ENCODE measurements at places on chromosomes 2 and 18.

DNA sequence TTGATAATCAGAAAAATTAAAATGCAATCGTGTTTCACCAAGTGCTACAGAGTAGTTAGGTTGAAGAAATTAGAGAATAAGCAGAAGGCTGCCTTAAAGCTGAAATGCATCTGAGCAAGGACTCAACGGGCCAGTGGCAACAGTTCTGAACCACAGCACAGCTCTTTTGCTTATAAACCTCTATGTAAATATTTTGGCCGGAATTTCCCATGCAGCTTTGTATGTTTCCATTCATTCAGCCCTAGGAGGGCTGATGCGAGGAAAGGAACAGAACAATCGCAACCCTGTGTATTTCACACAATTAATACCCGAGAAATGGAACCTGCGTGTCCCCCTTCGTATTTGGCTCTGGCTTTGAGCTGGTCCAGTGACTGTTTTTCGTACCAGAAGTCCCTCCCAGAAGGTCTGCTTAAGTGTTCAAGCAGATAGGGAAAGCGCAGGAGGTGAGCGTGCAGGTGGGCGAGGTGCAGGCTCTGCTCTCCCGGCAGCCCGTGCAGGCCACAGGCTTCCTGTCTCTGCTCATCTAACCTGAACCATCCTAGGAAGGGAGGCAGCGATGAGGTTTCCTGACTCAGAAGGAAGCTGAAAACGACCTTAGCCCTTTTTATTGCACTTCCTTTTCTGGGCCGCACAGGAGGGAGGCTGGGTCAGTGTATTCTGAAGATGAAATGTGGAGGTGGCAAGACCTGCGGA, 67.3 kb downstream of the ASB1 start:
- no peak for DNase-seq

DNA sequence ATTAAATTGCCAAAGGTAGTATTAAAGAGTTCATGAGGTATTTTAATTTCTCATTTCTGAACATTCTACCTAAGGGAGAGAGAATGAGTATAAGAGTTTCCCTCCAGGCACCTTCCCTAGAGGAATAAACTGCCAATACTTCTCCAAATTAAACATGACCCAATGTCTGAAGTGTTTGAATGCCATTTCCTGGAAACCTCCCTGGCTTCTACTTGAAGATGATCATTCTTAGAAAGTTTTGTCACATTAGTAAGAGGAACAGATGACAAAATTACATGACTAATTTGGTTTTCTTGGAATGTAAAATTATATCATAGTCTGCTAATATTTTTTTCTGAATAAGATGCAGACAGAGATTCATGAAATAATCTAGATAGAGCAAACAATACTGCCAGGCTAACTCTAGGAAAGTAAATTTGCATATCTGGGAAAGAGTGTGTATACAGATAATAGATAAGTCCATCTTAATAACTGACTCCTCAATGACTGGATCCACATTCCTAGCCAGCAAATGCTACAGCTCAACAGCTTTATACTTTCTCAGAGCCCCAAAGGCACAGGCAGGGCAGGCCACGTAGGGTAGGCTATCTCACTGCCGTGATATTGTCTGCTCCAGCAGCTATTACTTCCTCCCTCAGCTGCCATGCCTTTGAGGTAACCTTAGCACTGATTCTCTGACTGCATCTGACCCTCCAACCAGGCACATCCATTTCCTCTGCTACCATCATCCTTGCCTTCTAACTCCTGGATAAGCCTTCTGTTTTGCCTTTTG, 630.8 kb upstream of the PIK3C3 start:
- DNase-seq = no peak

DNA sequence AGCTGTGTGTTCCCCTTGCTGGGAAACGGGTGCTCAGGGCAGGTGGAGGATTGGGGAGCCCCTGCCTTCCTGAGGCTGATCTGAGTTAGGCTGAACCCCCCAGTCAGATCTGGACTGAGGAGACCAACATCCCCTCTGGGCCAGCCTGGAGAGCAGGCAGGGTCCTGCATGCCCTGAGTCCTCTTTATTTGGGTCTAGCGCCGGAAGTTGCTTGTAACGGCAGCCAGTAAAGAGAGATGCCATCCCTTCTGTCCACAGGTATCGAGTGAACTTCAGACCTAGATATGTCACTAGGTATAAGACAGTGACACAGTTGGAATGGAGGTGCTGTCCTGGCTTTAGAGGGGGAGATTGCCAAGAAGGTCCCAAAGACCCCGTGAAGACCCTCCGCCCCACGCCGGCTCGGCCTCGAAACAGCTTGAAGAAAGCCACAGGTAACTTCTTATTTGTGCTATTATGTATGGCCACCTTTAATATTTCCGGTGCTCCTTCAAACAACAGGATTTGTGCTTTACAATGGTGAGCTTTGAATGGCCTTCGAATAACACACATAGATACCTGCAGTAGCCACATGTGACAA, 38.0 kb downstream of the EMILIN2 start:
- no peak for DNase-seq

DNA sequence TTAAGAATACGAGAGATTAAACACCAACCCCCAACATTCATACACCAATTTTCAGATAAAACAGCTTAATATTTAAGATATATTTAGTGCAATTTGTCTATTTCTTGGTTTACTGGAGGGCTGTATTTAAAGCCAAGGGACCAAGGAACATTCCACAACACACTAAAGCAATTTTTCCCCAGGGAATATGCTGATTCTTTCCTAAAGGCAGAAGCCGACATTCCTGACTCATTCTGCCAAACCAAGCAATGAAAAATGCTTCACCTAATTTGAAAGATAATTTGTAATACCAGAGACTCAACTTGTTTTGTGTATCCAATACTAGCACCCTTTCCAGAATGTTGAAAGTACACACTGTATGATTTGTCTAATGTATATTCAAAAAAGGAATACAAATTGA, 1267.6 kb upstream of the PIK3C3 start:
- DNase-seq = no peak

DNA sequence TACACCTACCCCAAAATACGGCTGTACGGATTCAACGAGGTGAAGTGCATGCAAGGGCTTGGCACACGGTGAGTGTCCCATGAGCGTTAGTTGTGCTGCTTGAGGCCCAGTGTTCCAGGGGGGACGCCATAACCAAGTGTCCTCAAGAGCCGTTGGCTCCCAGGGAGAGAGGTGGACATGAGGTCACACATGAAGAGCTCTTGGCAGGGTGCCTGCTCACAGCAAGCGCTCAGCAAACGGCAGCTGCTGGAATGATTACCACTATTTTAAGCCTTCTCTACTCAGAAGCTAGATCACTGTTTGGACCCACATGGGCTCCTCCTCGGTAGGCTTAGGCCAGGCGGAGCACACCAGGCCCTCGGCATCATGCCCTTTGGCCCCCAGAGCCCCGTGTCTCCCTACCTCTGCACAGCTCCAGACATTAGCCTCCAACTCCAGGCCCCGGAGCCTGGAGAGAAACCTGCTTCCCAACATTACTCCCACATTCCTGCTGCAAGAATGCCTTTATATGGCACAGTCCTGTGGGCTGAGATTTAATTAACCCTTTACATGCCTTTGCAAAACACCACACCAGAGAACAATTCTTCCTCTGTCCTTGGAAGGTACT, 68.4 kb upstream of the PPP1CB start:
- no peak for DNase-seq

DNA sequence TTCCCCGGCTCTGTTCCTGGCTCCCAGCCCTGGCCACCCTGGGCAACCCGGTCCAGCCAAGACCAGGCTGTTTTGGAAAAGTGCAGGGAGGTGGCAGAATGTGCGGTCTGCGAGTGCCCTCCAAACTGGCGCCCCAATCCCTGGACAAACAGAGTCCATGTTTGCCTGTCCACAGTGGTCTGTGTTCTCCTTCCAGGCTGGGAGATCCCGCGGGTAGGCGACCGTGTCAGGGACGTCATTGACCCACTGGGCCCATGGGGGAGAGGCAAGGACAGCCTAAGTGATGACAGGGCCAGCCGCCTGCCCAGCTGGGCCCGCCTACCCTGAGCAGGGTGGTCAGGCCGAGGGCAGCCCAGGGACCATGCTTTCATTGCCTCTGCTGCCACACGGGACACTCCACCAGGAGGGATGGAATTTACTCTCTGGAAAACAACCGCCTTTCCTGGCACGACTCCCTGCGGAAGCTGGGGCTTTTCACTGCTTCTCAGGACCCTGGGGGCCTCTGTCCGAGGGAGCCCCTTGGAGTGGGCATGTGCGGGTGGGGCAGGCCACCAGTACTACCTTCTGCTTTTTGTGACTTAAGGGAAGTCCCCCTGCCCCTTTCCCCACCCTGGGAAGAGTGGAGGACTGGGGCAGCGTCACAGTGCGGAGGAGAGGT, 20.1 kb downstream of the CYP26B1 start:
- DNase-seq = no peak

GRCh38 chr2:67567886-67568285, 170.8 kb downstream of the ETAA1 start:
- no peak for DNase-seq

DNA sequence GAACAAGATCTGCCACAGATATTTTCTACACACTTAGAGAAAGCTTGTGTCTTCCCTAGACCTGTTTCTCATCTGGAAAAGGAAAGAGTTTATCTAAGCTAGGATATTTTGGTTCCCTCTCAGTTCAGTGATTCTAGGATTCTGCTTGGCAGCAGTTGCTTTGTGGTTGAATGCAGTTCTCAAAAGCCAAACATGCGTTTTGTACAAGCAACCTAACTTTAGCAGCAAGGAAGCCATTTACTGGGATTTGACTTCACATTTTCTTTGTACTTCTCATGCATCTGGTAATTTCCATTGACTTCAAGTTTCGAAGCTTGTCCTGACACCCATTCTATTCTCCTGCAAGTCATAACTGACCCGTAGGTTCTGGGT, 33.3 kb downstream of the VSNL1 start:
- DNase-seq = no peak

- no peak for DNase-seq
These were observed 91.5 kb upstream of the LPIN2 start for GRCh38 chr18:3104190-3105054.

DNA sequence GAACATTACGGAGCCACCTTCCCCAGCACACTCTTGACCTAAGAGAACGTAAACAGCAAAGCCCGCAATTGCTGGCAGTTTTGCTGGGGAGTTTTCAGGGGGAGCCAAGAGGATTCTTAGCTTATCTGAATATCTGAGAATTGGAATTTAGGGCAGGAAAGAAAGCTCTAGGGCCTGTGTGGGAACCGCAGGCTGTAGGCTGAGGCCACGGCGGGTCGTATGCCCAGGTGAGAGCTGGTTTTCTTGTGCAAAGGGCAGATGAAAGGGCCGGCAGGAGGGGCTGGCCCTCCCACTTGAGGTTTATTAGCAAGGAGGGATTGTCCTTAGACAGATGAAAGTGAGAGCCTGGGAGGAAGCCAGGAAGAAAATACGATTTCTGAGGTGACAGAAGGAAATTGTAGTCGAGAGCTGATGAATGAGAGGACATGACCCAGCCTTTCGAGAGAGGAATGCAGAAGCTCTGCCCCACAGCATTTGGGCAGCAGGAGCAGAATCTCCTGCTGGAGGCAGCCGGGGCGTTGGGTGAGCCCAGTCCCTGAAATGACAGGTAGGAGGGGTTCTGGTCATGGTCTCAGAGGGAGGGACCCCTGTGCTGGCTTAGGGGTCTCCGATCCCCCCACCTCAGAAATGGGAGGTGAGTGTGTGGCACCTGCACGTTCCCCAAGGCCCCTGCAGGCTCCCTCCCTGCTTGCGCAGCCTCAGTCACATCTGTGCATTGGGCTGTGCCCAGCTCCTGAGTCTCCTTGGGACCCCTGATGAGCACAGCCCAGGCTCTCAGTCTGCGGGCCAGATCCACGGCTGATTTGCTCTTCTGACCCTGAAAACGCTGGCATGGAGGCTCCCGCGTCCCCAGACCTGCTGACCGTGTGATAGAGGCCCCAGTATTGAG, 61.1 kb downstream of the CABLES1 start:
- no peak for DNase-seq

DNA sequence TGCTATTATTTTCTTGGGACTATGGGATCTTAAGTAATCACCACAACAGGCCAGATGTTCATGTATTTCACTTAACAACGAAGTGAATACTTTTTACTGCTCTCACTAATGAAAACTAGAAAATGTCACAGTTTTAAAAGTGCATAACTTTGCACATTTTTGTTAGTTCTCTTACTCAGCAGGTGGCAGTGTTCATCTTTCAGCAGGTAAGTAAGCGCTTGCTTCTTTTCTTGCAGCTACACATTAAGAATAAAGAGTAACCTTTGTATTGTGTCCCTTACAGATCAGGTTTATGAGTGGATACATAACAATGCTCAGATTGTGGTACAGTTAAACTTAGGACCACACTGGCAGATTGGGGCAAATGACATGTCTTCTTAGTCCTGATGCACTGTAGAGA, 61.0 kb downstream of the DAW1 start:
- no peak for DNase-seq

GRCh38 chr2:41488888-41489287, 558.9 kb upstream of the PKDCC start:
- DNase-seq = no peak

GRCh38 chr2:16223841-16224177, 283.5 kb downstream of the MYCN start:
- no peak for DNase-seq

- DNase-seq = no peak
These were observed 26.9 kb upstream of the FAHD2A start for GRCh38 chr2:95375532-95376150.

- no peak for DNase-seq
These were observed 96.3 kb downstream of the EVA1A start for GRCh38 chr2:75464348-75464946.

DNA sequence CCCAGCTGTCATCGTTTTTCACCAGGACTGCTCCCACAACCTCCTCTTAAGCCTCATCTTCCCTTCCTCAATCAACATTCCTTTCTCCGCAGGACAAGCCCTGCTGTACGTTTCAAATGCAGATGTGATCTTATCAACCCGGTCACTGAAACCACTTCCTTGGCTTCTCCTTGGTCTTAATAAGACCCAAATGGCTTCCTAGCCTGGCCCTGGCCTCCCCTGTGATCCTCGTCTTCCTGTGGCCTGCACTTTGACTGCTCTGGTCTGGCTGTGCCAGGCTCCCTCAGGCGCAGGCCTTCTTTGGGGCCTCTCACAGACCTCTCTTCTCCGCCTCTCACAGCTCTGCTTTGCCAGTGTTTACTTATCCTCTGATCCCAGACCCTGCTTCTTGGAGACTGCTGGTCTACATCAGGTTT, 4.7 kb upstream of the ADNP2 start:
- DNase-seq = no peak

DNA sequence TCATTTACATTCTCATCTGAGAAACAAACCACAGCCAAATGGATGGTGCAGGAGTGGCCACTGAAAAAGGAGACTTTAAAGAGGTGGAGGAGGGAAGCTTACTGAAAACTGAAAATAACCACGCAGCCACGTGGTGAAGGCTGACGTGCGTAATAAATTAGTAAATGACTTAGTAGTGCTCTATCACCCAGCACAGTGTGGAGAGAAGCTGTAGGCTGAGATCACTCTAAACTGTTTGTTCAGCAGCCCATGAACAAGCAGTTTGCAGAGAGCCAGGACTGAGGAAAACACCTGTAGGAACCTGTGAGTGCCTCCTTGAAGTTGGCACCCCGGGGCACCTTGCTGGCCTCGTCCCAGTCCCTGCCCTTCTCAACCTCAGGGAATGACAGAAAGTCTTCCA, 193.0 kb downstream of the TXNL1 start:
- DNase-seq = no peak
